ENCODE measurements at places on chromosomes 11 and 22. TPM values are rescaled to one million over a fixed set of nuclear protein-coding genes. Genes with fewer than 3 reads are reported as not detected.

PATZ1 gene
- 73.6 TPM for total RNA-seq

- no peak for DNase-seq
These were observed 8.0 kb upstream of the FIBIN start for GRCh38 chr11:26985943-26986342.

DNA sequence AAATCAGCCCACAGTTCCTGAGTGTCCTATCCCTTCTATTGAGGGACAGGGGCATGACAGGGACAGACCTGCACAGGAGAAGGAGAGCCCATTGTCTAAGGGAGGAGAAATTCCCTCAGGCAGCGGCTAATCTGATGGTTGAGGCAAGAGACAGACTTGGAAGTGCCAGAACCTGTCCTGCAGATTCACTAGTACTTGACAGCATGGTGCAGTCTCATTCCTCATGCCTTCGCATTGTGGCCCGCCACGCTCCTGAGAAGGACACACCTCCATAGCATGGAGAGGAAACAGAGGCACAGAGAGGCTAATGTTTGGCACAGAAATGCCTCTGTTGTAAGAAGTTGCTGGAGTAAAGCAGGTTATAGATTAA lies 3.2 kb downstream of the P2RY6 start:
- no peak for DNase-seq

DNA sequence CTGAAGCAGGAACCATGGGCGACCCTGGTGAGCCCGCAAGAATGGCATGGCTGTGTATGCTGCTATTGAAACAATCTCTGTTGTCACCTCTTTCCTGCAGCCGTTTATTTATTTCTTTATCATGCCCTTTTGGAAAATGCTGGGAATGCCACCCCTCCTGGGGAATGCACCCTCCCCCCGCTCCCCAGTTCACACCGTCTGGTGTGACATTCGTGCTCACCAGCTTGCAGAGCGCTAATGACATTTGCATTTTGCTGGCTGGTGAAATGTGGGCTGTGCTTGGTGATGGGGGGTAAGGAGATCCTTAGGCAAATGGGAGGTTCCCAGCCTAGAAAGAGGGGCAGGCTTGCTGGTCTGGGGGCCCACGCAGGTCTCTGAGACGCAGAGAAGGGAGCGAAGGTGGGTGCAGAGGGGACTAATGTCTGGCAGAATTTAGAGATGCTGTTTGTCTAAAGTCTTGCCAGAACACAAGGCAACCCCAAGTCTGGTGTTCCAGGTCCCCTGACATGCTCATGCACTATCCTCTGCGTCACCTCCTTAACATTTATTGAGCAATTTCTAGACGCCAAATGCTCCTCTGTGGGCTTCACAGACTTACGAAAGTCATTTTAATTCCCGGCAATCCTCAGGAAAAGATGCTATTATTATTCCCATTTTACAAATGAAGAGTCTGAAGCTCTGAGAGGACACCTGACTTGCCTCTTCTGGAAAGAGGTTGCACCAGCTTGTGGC lies 91.7 kb downstream of the TP53I11 start:
- no peak for DNase-seq

DNA sequence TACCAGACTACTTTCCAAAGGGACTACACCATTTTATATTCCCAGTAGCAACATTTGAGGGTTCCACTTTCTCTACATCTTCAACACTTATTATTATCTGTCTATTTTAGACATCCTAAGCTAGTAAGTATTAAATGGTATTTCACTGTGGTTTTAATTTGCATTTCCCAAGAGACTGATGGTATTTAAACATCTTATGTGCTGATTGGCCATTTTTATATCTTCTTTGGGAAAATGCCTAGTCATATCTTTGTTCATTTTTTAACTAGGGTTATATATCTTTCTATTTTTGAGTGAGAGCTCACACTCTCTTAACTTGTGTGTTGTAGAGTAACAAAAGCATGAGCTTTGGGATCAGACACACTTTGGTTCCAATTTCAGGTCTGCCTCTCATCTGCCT lies 73.7 kb downstream of the PRCP start:
- no peak for DNase-seq

DNA sequence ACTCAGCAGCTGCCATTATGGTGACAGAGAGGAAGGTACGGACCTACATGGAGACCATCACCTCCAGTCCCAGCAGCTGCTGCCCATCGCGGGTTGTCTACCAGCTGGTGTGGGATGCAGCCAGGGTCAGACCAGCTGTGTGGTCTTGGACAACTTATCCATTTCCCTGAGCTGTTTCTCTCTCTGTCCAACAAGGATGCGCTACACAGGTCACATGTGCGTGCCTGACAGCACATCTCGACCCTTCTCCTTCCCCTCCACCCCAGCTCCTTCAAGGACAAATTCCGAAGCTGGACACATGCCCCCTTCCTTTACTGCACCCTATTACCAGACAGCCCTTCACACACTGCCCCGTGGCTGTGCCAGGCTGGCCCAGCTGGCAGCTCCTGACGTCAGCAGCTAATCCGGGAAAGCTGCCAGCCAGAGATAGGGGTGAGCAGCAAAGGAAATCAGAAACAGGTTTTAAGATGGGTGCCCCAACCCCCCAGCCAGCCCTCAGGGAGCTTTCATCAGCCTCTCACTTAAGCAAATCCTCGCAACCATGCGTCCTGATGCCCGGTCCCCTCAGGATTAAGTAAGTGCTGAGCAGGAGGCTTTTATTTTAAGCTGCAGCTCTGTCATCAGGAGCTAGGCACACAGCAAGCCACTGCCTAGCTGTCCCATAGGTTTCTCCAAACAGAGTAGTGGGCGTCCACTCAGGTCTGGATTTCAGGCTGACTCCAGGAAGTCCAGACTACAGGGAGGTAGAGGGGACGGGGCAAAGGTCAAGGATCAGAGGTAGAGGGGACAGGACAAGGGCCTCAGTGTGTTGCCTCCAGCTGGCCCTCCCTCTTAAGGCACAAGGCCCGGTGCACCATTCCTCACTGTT lies 20.3 kb downstream of the TEF start:
- no peak for DNase-seq

- DNase-seq = no peak
These were observed 317.9 kb downstream of the TMEM135 start for GRCh38 chr11:87355596-87355995.

DNA sequence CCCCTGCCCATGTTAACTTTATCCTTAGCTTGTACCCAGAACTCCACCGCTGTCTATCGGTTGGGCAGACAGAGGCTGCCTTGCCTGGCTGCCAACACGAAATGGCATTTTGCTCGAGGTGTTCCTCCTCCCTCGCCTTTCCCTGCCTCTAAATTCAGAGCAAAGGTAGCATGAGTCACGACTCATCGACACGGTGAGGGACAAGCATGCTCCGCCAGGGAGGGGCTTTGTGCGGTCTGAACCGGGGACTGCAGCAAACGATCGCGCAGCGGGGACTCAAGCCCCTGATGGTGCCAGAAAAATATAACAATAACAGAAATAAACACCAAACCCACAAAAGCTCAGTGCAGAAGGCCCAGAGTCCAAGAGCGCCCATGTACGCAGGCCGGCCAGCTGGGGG lies 52.3 kb downstream of the RTL6 start:
- DNase-seq = no peak

DNA sequence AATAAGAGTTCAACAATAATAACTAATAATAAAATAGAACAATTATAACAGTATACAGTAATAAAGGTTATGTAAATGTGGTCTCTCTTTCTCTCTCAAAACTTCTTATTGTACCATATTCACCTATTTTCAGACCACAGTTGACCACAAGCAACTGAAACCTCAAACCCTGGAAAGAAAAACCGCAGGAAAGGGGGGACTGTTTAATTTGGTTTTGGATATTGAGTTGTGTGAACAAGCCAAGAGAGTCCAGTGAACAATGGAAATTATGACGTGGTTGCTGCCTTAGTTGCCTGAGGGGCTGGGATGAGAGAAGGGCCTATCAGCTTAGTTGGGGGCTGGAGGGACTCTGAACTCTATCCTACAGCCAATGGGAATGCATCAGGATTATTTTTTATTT lies 178.7 kb upstream of the POU2AF2 start:
- DNase-seq = no peak

CCDC188 gene
- not detected for total RNA-seq

DNA sequence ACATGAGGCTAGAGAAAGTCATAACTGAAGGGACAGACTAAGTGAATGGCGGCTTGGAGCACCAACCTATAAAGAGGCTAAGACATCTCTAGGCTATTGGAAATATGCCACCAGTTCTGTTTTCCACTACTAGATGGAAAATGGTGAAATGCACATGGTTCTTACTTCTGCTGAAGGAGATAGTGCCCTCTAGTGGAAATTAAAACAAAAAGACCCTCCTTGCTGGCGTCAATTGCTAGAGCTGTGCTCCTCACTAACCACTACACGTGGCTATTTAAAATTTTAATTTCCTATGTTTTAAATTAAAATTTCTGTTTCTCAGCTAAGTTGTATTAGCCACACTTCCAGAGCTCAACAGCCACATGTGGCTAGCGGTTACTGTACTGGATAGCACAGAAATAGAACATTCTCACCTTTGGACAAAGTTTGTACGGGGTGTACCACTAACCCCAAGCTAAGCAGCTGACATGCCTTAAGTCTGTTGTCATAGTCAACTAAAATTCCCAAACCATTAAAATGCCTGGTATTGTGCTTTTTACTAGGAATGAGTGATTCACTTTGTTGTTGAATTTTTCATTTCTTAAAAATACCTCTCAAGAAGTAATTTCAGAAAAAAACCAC lies 34.1 kb upstream of the CALCA start:
- DNase-seq = no peak

DNA sequence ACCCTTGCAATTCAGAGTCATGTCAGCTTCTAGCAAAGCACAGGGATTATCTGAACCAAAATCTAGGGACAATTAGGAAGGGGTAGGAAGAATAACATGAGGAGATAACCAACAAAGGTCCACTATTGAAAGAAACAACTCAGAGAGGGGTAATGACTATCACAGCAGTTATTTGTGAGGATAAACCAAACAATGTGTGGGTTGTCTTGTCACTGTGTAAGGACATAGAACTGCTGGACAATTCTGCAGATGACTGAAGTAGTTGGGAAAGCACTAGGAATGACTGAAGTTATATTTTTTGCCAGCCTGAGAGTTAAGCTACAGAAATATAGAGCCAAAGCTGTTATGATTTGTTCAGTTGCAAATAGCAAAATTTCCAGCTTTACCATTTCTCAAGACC lies 858.4 kb upstream of the CCDC90B start:
- DNase-seq = no peak

DNA sequence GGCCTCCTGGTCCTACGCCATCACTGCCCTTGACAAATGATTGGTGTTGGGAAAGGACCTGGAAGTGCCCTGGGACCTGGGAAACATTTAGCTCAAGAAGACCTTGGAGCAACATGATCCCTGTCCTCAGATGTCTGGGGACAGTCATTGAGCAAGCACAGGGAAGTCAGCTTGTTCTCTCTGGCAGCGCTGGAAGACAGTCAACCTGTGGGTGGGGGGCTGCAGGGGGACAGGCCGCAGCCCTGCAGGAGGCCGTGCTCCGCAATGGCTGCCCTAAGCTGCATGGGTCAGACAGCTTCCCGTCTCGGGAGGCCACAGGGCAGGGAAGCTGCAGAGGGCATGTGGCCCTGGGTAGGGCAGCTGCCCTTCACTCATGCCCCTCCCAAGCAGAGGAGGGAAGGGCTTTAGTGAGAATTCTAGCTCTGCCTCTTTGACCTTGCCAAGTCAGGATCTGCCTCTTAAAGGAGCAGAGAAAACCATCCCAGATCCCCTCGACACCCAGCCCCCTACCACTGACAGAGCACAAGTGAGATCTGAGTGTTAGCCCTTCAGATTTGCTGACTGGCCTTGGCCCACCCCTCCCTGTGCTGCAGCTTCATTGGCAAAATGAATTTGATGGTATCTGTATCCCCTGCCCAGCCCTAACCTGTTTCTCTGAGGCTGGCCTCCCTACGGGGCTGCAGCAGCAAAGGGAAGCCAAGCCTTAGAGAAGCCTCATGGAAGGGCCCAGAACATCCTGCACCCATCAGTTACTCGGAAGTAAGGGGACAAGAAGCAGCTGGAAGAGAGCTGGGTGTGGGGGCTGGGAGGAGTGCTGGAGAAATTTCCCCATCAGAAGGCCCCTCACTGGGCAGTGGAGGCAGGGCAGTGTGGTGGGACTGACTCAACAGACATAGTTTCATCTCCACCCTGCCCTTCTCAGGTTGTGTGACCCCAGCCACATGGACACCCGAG lies 6.2 kb upstream of the SREBF2 start:
- DNase-seq = no peak

DNA sequence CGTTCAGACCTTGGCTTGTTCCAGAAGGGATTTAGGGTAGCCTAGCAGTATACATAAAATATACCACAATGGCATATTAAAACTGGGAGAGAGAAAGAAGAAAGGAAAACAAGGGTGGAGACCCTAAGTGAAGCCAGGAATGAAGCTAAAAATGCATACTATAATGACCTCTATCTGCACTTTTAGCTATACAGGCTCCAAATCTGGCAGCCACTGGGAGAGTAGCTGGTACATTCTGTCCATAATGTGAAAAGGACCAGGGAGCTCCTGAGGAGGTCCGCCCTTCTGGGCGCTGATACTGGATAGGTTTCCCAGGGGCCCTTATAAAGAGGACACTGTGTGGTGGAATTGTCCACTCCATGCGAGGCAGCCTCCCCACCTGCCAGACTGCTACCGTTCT lies 42.8 kb downstream of the PRDM11 start:
- no peak for DNase-seq

- DNase-seq = no peak
These were observed 104.5 kb downstream of the RELT start for GRCh38 chr11:73480677-73481076.

DNA sequence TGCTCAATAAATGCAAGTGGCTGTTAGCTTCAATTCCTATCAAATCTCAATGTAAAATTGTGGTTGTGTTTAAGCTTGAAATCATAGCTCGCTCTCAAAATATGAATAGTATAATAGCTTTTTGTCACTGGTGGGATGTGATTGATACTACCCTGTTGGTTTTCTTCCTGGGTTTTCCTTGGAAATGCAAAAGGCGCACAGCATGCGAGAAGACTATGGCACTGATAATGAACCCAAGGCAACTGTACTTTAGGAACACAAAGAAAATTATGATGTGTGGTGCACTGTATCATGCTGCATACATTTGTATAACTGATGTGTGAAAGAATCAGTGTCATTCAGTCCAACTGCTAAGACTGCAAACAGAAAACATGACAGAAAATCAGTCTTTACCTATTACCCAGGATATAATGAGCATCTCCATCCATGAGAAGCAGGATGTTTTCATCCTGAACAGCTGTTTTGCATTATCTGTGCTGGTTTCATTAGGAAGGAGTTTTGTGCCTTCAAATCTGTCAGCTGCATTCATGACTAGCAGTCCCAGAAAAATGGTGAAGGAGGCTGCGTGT lies 101.2 kb downstream of the TRPC6 start:
- no peak for DNase-seq

GRCh38 chr22:47495110-47495509 lies 732.7 kb downstream of the TBC1D22A start:
- no peak for DNase-seq

IFITM2 gene
- 224 TPM for total RNA-seq

ST14 gene
- total RNA-seq = 40.8 TPM

- DNase-seq = no peak
These were observed 64.5 kb upstream of the EMID1 start for GRCh38 chr22:29141078-29141688.

GRCh38 chr11:99020352-99021225 lies at the start of gene CNTN5:
CNTN5 (plus strand) TSS chr11:99020949.
- peak; percentile 46 for DNase-seq

- DNase-seq = peak; percentile 10
These were observed 57.6 kb downstream of the IGLL5 start for GRCh38 chr22:22945195-22945594.

OR8A1 gene
- not detected for total RNA-seq

GRCh38 chr22:35102663-35103062 lies 36.7 kb downstream of the ISX start:
- DNase-seq = peak; percentile 45

GRCh38 chr11:62573006-62573591 lies 592 bp downstream of the EEF1G start:
- no peak for DNase-seq
